Mesothelial cell of epicardium (in vitro differentiated cells): ENCODE measurements at places on chromosomes 16 and 17. TPM values are rescaled to one million over a fixed set of nuclear protein-coding genes. Genes with fewer than 3 reads are reported as not detected.

DNA sequence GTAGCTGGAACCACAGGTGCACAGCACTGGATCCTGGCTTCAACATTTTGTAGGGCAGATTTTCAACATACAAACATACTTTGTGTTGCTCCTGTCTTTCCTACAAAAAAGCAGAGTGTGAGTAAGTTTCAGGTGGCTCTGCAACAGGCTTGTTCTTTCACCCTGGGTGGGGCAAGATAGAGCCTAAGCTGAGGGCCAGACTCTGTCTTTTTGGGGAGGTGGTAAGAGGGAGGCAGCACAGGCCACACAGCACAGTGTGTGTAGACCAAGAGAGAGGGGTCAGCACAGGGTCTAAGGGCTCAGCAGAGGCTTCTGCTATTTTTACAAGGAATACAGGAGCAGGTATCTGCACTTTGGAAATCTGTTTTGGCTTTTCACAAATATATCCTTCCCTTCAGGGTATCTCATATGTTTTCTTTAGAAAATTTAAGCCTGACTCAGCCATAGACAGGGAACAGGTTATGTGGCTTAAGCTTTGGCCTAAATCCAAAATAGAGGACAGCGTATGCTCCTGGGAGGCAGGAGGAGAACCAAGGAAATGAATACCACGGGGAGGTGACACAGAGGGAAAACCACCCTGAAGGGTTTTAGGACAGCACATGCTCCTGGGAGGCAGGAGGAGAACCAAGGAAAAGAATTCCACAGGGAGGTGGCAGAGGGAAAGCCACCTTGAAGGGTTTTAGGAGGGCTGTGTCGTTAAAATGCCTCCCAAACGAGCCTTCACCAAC, 21.6 kb downstream of the EMC8 start:
- H3K4me1 ChIP-seq: no peaks in the 10 kb centered on the region
- no peak overlapping the region for H3K4me3 ChIP-seq
- no peaks in the 10 kb centered on the region for H3K27me3 ChIP-seq
- H3K36me3 ChIP-seq: peaks cover 18% of the 10 kb centered on the region

Gene SPAG5
- 32.1 to 45.2 TPM (median 42.0 TPM) in 3 replicates for total RNA-seq

GRCh38 chr17:77451894-77452852, 311.4 kb downstream of the SEC14L1 start:
- peaks cover 68% of the 10 kb centered on the region for H3K4me1 ChIP-seq
- DNase-seq: no peak
- H3K4me3 ChIP-seq: peak overlapping the region; percentile 99
- peaks cover 2% of the 10 kb centered on the region for H3K36me3 ChIP-seq
- peak overlapping the region; percentile 99 for H3K27ac ChIP-seq

DNA sequence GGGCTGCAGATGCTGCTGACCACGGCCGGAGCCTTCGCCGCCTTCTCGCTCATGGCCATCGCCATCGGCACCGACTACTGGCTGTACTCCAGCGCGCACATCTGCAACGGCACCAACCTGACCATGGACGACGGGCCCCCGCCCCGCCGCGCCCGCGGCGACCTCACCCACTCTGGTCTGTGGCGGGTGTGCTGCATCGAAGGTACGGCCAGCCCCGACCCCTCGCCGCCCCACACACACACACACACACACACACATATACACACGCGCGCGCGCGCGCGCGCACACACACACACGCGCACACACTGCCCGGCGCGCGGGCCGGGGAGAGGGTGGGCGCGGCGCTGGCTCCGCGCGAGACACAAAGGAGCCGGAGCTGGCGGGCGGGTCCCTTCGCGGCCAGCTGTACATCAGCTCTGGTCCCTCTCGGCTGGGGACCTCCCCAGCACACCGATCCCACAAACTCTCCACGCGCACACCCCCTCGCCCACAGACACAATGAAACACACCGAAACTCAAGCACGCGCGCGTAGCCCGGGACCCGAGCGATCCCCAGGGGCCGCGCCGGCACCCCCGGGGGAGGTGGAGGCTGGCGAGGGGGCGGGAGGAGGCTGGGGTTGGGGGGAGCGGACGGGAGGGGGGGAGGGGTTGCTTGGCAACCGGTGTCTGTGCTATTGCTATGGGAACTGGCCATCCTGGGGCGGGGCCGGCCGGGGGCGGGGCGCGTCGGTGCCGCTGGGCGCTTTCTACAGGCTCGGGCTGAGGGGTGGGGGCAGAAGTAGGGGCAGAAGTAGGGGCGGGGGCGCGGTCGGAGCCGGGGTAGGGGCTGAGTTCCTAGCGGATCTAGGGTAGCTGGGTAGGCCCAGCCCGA, 658 bp downstream of the CACNG4 start:
- no peaks in the 10 kb centered on the region for H3K36me3 ChIP-seq
- peaks cover 26% of the 10 kb centered on the region for H3K4me1 ChIP-seq
- no peak for DNase-seq
- H3K4me3 ChIP-seq: peak overlapping the region; percentile 72
- peaks cover 71% of the 10 kb centered on the region for H3K27me3 ChIP-seq

Gene CCL4L2
- not detected in 3 replicates for total RNA-seq

Gene CEP131
- 26.3 to 27.6 TPM (median 27.3 TPM) in 3 replicates for total RNA-seq

GRCh38 chr16:57376313-57376818, 4.1 kb downstream of the CX3CL1 start:
- H3K27ac ChIP-seq: no peak overlapping the region
- H3K36me3 ChIP-seq: no peaks in the 10 kb centered on the region
- DNase-seq: no peak
- no peak overlapping the region for H3K4me3 ChIP-seq
- no peaks in the 10 kb centered on the region for H3K27me3 ChIP-seq

GRCh38 chr16:89293276-89294143, 76.0 kb downstream of the ZNF778 start:
- peaks cover 16% of the 10 kb centered on the region for H3K4me1 ChIP-seq
- H3K27ac ChIP-seq: no peak overlapping the region
- H3K36me3 ChIP-seq: peaks cover 4% of the 10 kb centered on the region
- H3K27me3 ChIP-seq: no peaks in the 10 kb centered on the region
- no peak overlapping the region for H3K4me3 ChIP-seq

Gene BRICD5
- 11.9 to 14.4 TPM (median 13.0 TPM) in 3 replicates for total RNA-seq

DNA sequence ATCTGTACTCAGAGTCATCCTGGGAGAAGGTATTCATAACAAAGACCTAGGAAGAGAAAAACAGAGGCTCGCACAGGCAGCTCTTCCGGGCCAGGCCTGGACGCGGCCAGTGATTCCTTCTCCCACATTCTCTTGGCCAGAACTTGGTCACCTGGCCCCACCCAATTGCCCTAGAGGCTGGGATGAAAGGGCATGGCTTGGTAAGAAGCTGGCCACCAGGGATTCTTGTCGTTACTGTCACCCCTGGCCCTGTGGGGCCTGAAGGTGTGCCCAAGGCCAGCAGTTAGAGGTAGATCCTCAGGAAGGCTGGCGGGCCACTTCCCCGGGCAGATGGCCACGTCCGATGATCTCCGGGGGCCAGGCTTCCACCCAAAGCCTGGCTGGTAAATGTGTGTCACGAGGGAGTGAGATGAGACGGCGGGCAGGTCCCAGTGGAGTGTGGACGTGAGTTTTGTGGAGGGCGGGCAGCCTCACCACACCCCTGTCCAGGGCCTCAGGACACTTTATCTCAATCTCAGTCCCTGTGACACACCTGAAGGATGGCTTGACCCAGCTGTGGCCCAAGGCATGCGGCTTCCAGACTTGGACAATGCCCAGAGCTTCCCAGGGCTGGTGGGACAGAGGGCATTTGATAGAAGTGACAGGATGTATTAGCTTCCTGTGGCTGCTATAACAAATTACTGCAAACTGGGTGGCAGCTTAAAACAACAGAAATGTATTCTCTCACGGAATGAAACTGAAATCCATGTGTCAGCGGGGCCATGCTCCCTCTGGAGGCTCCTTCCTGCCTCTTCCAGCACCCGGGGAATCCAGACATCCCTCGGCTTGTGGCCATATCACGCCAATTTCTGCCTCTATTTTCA, 66.3 kb upstream of the GSE1 start:
- H3K4me3 ChIP-seq: no peak overlapping the region
- no peak for DNase-seq
- H3K36me3 ChIP-seq: peaks cover 12% of the 10 kb centered on the region
- no peaks in the 10 kb centered on the region for H3K27me3 ChIP-seq
- peaks cover 20% of the 10 kb centered on the region for H3K4me1 ChIP-seq
- peak overlapping the region; percentile 67 for H3K27ac ChIP-seq

GRCh38 chr16:66332634-66333610, 33.6 kb upstream of the CDH5 start:
- H3K27me3 ChIP-seq: peaks cover 6% of the 10 kb centered on the region
- peaks cover 7% of the 10 kb centered on the region for H3K4me1 ChIP-seq
- no peak overlapping the region for H3K4me3 ChIP-seq
- H3K27ac ChIP-seq: no peak overlapping the region
- H3K36me3 ChIP-seq: no peaks in the 10 kb centered on the region

Gene DBNDD1
- total RNA-seq: 10.2 to 11.5 TPM (median 10.7 TPM) in 3 replicates

DNA sequence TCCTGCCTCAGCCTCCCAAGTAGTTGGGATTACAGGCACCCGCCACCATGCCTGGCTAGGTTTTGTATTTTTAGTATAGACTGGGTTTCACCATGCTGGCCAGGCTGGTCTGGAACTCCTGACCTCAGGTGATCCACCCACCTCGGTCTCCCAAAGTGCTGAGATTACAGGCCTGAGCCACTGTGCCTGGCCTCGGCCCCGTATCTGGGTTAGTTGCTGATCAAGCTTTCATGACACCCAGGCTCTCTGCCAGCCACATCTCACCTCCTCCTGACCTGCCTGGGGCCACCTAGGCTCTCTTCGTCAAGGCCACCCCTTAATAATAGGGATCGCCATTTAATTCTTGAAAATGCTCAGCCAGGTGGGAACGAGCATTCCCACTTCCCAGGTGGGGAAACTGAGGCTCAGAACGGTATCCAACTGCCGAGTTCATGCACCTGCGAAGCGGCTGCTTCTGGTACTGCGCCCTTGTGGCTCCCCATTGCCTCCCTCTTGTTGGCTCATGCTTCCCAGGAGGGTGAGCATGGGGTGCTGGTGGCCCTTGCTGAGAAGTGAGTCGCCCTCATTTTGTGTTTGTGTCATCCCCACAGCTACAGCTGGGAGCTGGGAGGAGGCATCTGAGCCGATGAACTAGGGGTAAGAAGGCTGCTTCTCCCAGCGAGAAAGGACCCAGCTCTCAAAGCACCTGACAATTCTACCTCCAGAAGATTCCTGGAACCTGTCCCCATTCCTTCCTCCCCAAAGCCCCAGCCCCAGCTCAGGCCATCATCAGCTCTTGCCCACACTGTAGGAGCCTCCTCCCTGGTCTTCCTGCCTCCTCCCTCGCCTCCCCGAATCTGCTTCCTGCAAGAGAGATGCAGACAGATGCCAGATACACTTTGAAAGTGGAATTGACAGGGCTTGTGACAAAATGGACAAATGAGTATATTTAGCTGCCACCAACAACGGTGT, 17.3 kb upstream of the SNN start:
- H3K27me3 ChIP-seq: no peaks in the 10 kb centered on the region
- no peaks in the 10 kb centered on the region for H3K4me1 ChIP-seq
- H3K36me3 ChIP-seq: no peaks in the 10 kb centered on the region
- no peak overlapping the region for H3K4me3 ChIP-seq
- no peak for DNase-seq

DNA sequence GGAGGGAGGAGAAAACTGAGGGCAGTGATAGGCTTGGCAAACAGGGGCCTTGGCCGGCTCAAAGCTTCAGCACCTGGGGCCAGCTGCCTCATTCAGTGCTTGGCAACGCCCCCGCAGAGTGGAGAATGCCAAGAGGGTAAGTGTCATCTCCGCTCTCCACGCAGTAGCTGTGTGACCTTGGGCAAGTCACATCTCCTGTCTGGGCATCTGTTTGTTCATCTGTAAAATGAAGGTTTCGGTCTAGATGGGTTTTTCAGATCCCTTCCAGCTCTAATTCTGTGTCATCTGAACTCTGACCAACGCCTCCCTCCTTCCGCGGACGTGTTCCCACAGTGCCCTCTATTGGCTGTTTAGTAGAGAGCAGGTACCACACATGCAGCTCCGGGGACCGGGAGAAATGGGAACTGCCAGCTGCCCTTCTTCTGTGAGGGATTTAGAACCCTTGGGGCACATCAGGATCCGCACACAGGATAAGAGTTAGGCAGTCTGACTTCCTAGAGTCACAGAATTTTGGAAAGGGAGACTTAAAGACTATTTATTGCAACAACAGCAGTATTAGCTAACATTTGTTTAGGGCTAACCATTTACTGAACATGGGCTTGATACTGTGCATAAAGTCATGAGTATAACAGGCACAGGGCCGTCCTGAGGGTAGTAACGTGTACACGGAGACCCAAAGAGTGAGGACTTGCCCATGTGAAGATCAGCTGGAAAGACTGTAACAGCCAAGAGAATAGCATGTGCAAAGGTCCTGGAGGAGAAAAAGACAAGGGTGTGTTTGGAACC, 26.8 kb downstream of the GP2 start:
- H3K36me3 ChIP-seq: no peaks in the 10 kb centered on the region
- no peak overlapping the region for H3K27ac ChIP-seq
- no peaks in the 10 kb centered on the region for H3K4me1 ChIP-seq
- no peak overlapping the region for H3K4me3 ChIP-seq
- peaks cover 21% of the 10 kb centered on the region for H3K27me3 ChIP-seq

DNA sequence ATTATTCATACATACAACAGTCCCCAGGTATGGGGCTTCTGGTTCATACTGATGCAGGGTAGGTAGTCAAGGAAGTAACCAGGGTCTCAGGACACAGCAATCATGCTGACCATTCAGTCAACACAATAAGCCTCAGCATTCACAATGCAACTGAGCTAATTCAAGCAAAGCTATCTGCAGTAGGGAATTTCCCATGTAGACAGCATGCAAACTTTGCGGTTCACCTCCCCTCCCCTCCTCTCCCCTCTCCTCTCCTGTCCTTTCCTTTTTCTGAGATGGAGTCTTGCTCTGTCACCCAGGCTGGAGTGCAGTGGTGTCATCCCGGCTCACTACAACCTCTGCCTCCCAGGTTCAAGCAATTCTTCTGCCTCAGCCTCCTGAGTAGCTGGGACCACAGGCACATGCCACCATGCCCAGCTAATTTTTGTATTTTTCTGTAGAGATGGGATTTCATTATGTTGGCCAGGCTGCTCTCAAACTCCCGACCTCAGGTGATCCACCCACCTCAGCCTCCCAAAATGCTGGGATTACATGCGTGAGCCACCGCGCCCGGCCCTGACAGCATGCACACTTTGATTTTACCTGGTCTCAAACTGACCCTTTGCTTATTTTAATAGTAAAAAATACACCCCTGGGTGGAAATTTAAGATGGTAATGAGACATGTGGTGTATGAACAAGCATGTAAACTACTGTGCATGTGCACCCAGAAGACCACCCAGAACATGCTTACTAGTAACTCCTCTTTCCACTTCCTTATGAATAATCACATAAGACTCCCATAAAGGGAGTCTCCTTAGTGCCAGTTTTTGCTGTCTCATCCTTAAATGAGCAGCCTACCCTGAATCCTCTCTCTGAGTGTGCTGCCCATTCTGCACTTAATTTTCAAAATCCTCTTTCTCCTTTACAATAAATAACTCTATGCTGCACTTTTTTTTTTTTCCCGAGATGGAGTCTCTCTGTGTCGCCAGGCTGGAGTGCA, 9.3 kb upstream of the RNF135 start:
- no peaks in the 10 kb centered on the region for H3K36me3 ChIP-seq
- no peak for DNase-seq

Gene HBZ
- not detected in 3 replicates for total RNA-seq

DNA sequence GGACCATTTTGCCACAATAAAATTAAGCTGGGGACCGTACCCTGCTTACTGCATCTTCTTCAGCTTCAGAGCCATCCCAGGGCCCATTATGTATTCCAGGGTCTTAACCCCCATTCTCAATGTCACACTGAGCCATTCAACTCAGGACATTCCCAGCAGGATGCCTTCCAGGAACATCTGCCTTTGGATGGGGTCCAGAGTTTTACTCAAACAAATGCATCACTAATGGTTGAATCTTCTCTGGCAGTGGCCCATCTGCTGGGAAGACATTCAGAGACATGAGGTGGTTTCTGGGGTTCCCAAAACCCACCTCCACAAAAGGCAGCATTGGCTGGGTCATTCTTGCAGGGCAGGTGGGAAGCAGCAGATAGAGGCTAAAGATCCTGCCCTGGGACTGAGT, 3.4 kb upstream of the SEC14L5 start:
- H3K4me3 ChIP-seq: no peak overlapping the region
- no peak for DNase-seq
- peaks cover 15% of the 10 kb centered on the region for H3K4me1 ChIP-seq
- H3K27me3 ChIP-seq: peaks cover 15% of the 10 kb centered on the region
